ENCODE measurements at places on chromosomes 5 and 9.
A peak's percentile ranks its signal among the peaks of the same experiment; 100 is the strongest.

- peak; percentile 3 for ATAC-seq
Observed at GRCh38 chr9:128891321-128892220, 9.6 kb downstream of the LRRC8A start.

- no peak for ATAC-seq
Observed at GRCh38 chr9:4080921-4081895, 218.7 kb downstream of the GLIS3 start.

DNA sequence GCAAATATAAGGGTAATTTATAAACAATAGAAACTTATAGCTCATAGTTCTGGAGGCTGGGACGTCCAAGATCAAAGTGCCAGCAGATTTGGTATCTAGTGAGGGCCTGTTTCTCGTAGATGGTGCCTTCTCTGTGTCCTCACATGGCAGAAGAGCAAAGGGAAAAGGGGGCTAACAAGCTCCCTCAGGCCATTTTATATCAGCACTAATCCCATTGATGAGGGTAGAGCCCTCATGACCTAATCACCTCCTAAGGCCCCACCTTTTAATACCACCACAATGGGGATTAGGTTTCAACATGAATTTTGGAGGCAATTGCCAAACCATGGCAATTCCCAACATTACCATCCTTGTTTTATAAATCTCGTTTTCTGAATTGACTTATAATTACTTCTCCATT, 259.8 kb downstream of the ARRDC3 start:
- no peak for ATAC-seq

DNA sequence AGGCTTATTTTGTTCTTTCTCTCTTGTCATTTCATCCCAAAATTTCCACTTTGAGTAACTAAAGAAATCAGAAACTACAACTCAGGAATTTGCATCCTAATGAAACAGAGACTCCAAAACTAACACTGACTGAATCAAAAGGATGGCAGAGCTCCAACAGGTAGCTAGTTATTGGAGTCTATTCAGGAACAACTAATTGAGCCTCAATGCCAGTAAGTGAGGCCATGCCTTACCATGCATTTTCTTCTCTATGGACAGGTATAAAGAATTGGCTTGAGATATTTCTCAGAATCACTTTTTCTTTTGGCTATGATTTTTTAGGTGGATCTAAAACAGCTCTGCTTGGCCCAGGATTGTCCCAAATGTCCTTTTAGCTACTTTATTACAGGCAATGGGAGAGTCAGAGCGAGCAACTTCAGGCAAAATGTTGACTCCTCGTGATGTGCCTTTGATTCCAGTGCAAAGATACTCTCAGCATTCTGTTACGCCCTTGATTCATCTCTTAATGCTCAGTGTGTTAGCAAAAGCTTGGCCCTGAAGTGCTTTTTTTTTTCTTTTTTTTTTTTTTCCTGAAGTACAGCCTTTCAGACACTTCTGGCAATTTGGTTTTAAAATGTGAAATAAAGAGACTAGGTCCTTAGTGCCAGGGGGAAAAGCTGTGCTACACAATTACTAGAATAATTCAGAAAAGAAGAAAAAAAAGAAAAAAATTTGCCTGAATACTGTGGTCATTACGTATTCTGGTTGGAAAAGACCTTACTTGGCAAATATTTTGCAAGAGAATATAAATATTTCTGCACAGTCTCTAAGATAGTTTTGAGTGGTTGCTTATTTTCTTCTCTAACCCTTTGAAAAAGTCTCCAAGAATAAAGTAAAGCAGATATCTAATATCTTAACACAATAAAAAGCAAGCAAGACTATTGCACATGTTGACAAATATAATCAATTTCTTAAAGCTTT, 423.7 kb downstream of the ANXA1 start:
- no peak for ATAC-seq

- no peak for ATAC-seq
Observed at GRCh38 chr9:8168916-8169438, 369.4 kb upstream of the DMAC1 start.

DNA sequence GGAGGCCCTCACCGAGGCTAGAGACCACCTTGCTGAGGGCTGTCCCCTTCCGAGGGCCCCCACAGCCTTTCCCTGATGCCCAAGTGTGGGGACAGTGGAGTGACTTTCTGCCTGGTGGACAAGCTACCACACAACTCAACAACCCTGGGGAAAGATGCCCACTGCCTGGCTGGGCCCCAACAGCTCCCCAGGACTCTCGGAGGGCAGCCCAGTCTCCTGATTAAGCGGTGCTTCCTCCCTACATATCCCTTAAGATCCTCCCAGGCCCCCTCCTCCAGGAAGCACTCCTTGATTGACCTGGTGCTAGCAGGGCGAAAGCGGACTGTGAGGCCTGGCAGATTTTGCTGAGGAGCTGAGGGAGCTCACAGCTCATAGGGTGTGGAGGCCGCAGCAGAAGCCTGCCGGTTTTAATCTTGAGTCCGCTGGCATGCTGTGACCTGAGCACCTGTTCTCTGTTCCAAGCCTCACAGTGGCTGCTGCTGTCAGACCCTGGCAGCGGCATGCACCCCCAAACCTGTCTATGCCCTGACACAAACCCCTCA, 2.2 kb downstream of the NSMF start:
- no peak for ATAC-seq

DNA sequence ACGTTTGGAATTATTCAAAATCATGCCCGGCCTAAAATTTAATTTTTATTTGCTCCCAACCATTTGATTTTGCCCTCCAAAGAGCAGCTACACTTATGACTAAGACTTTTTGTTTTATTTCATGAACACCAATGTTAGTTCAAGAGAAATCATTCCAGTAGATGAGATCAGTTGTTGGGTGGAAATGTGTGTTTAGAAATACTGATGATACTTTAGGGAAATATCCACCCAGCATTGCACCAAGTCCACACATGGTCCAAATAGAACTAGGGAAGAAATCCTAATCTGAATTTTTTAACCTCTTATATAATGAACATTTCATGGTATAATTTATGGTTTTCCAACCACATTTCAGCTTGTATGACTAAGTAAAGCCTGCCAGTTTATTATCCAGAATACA, 28.3 kb upstream of the GOLPH3 start:
- ATAC-seq: no peak

DNA sequence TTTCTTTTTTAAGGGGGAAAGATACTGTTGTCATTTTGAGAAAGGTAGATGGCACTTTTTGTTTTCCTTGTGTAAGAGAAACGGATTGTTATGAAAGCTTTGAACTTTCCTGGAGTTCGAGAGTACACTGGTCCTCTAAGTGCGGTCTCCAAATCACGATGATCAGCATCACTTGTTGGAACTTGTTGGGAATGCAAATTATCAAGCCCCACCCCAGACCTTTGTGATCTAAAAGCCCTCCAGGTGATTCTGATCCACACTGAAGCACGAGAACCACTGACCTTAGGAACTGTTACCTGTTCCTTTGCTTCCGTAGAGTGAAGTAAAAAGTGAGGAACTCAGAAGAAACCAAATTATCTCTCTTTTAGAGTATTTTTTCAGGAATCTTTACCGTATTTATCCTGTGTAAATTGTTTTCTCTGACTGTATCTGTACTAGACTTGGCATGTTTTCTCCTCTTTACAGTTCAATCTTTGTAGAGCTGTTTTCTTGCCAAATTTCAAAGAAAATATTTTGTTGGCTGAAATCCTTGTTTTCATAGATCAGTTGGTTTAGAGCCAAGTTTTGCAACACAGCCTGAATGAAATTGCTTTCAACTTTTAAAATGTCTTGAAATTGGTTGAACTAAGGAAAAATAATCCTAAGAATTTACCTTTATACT, 4.0 kb downstream of the MAT2B start:
- peak; percentile 68 for ATAC-seq

DNA sequence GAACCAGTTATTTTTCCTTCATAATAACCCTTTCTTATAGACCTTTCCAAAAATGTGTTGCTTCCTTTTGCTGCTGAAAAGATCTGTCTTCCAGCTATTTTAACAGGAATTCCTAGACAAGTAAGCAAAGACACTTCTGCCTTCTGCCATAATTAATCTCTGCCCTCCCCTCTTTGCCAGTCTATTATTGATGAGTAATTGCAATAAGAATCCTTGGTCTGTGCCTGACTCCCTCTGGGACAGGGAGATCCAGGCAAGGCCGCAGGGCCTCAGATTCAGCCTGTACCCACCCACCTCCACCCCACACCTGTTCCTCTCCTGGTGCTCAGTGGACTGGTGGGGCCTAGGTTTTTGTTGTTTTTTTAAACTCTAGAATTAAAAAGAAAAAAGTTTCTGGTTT, 8.3 kb downstream of the FOXD1 start:
- ATAC-seq: no peak

- ATAC-seq: peak; percentile 39
Observed at GRCh38 chr5:66230551-66230950, 86.5 kb downstream of the SREK1 start.

DNA sequence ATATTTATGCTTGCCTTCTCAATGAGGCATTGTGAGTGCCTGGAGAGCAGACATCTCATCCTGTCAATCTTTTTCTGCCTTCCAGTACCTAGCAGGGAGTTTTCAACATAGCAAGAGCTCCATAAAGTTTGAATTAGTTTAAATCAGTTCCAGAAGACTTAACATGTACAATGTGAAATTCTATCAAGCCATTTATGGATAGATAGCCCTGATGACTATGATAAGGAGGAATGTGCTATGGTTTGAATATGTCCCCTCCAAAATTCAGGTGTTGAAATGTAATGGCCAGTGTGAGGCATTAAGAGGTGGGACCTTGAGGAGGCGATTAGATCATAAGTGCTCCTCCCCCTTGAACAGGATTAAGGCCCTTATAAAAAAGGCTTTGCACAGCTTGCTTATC, 306.9 kb upstream of the SMARCA2 start:
- no peak for ATAC-seq
